ENCODE measurements at places on chromosomes 1 and 21. TPM values are rescaled to one million over a fixed set of nuclear protein-coding genes. Genes with fewer than 3 reads are reported as not detected.

DNA sequence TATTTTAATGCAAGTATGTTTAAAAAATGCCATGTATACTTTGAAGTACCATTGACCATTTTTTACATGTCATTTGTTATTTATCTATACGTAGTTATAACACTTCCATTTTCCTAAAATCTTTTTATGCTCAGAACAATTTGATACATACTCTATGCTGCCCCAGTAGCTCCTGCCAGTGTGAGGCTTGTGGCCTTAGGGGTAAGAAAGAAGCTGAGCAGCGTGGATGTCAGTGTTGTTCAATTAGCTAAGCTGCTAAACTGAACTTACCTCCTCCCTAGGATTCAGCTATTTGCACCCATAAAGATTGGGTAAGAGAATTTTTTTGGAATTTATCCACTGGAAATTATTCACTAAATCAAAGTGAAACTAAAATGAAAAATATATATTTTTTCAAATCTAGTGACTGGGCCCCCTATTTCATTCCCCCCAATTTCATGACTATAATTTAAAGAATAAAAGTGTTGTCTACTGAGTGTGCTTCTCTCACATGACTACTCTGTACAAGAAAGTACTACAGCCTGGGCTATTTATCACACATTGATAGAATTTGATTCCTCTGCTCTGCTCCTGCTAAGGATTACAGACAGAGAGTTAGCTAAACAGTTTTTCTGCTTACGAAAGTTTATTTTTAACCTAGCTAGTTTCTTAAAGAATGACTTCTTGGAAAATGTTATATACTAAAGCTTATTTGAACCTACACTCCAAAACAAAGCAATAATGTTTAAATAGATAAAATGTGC, 1030.3 kb upstream of the ADGRL4 start:
- H3K36me3 ChIP-seq, result no peaks in the 10 kb centered on the region
- no peaks in the 10 kb centered on the region for H3K4me1 ChIP-seq
- H3K27ac ChIP-seq, result no peak overlapping the region
- DNase-seq, result no peak

DNA sequence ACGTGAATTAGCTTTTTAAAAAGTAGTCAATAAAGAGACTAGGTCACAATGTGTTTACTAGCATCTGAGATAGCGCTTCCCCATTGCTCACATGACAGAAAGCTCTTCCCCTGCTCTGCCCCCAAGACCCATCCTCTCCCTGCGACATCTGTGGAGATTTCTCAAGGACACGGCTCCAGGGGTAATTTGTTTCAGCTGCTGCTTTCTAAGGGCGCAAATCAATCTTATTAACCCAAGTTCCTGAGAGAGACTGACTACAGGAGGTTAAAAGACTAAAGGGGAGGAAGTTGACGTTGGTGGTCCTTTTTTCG, at the start of gene MYOCOS:
MYOCOS (plus strand) TSS at position 92 of the 311 bp plus-strand sequence. CDS start 1,641 bp downstream, outside the sequence.
- H3K4me3 ChIP-seq, result no peak within 1 kb of the TSS
- H3K27me3 ChIP-seq, result no peaks in the 10 kb centered on the region
- no peaks in the 10 kb centered on the region for H3K36me3 ChIP-seq
- no peak for DNase-seq
- H3K27ac ChIP-seq, result no peak within 1 kb of the TSS
- no peaks in the 10 kb centered on the region for H3K4me1 ChIP-seq

GRCh38 chr1:160171354-160171753, 19.0 kb upstream of the CASQ1 start:
- no peaks in the 10 kb centered on the region for H3K4me1 ChIP-seq
- DNase-seq, result no peak
- H3K4me3 ChIP-seq, result no peak overlapping the region

- H3K4me3 ChIP-seq, result peak overlapping the region; percentile 25
- no peaks in the 10 kb centered on the region for H3K27me3 ChIP-seq
- H3K27ac ChIP-seq, result peak overlapping the region; percentile 79
- no peak for DNase-seq
Observed at GRCh38 chr1:174965362-174966007, 34.3 kb upstream of the CACYBP start.

DNA sequence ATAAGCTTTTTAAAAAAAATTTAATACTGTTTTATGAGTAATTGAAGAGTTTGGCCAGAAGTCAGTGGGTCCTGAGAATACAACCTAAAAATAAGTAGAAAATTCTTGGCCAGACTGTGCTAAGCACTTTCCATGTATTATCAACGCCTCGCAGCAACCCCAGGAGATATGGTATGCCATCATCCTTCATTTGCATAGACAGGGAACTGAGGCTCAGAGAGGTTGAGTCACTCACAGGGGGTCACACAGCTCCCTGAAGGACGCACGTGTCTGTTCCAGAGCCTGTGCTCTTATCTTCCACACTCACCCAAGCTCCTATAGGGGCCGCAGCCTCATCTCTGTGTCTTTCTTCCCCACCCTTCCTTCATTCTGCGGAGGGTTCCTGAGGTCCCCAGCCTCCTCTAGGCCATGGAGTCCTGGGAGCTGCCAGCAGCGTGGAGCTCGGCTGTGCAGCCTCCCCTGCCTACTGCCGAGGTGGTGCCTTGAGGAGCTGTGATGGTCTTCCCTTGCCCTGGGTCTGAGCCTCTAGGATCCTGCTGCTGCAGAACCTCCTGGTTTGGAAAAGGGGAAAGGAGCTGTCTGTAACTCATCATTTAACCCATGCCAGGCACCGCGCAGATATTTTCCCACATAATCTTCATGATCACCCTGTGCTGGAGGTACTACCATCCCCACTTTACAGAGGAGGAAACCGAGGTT, 30.3 kb upstream of the ECE1 start:
- peak overlapping the region; percentile 88 for H3K27ac ChIP-seq
- DNase-seq, result no peak
- H3K4me1 ChIP-seq, result peaks cover 89% of the 10 kb centered on the region
- H3K4me3 ChIP-seq, result no peak overlapping the region

- no peaks in the 10 kb centered on the region for H3K27me3 ChIP-seq
- DNase-seq, result no peak
- no peaks in the 10 kb centered on the region for H3K4me1 ChIP-seq
- H3K4me3 ChIP-seq, result no peak overlapping the region
- H3K27ac ChIP-seq, result no peak overlapping the region
Observed at GRCh38 chr21:29152916-29153315, 22.5 kb downstream of the MAP3K7CL start.

DNA sequence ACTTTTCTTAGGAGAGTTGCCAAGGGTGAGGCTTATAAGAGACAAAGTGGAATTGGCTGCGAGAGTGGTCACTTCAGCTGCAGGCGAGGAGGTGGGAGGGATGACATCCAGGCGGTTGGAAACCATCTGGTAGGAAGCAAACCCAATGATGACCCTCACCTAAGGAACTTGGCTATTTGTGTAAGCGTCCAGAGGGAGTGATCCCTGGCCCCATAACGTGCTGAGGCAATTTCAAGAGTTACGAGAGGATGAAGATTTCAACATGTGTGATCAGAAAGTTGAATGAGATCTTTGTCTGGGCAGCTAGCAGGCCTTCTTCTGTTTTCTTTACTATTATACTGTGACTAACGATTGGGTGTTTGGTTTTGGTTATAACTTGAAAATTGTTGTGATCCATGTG, 102.7 kb upstream of the VANGL1 start:
- no peaks in the 10 kb centered on the region for H3K36me3 ChIP-seq
- no peaks in the 10 kb centered on the region for H3K27me3 ChIP-seq
- H3K4me1 ChIP-seq, result no peaks in the 10 kb centered on the region
- H3K27ac ChIP-seq, result no peak overlapping the region
- no peak overlapping the region for H3K4me3 ChIP-seq

DNA sequence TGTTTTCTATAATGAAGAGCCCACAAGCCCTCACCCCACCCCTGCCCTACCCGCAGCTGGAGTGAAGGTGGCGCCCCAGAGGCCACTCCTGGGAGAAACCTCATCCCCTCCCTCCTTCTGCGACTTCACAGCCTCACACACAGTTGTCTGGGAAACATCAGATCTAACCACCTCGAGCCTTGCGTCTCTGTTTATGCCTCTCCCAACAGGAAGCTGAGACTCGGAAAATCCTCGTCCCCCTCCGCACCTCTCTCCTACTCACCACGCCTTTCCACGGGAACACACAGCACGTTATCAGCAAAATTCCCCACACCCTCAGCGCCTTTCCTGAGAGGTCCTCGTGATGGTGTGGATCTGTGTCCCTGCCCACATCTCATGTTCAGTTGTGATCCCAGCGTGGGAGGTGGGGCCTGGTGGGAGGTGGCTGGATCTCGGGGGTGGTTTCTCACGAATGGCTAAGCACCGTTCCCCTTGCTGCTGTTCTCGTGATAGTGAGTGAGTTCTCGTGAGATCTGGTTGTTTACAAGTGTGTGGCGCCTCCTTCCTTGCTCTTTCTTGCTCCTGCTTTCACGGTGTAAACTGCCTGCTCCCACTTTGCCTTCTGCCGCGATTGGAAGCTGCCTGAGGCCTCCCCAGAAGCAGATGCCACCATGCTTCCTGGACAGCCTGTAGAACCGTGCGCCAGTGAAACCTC, 190.6 kb downstream of the KIF26B start:
- H3K27me3 ChIP-seq, result no peaks in the 10 kb centered on the region
- DNase-seq, result no peak
- no peaks in the 10 kb centered on the region for H3K36me3 ChIP-seq
- no peaks in the 10 kb centered on the region for H3K4me1 ChIP-seq

DNA sequence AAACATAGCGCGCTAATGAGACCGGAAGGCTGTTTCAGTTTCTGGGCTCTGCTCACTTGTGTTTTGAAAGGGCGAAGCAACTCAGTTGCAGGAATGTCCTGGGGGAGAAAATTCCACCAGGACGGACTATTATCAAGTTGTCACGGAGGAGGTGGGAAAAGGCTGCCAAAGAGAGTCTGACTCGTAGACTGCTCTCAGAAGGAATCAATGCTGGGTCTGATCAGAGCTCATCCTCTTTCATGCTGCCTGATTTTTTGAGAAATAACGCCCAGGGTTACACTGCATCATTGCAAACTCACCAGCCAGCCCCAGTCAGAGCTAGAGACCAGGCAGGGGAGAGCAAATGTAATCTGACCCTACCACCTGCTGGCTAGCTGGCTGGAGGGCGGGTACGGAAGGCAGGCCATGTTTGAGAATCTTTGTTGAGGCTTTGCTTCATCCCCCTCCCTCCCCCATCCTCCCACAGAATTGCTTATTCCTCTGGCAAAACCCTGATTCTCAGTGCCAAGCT, 36.4 kb upstream of the BCL9 start:
- H3K4me1 ChIP-seq, result no peaks in the 10 kb centered on the region
- H3K4me3 ChIP-seq, result no peak overlapping the region
- DNase-seq, result no peak
- H3K27me3 ChIP-seq, result no peaks in the 10 kb centered on the region

DNA sequence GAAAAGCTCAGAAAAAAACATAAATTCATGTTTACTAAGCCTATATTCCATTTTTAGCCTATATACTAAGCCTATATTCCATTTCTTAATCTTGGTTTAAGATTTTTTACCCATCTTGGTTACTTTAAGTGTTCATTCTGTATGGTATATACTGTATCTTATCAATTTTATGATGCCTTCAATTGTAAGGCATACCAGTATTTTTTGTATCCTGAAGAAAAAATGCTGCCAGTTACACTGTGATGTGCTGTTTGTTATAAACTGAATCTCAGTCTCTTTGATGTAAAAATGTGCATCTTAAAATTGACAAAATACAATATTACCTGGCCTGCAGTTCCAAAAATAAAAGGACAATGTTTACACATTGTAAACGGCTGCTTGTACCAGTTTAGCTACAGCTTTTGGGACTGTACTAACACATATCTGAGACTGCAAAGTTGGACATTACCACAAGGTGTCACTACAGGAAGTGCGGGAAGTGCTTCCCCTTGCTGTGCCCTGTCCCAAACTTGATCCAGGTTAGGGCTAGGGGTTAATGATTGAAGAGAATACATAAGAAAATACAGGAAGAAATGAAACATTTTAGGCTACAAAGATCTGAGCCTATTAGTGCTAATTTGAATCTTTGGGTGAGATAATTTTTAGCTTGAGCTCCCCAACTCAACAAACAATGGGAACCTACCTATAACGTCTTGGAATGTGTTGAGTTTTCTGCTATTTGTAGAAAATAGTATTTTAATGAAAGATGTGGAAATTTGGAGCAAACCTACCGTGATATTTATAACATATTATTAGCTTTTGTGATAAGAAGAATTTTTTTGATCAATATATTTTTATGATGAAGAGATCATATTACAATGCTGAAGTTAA, 108.9 kb downstream of the LBR start:
- no peaks in the 10 kb centered on the region for H3K27me3 ChIP-seq
- no peaks in the 10 kb centered on the region for H3K4me1 ChIP-seq

The TIMM17A gene
- 27.5 TPM for total RNA-seq

The ACOT11 gene
- total RNA-seq, result 6.2 TPM

Measured in upper lobe of left lung (tissue), 6 donors.